Transverse colon (tissue), 4 donors: ENCODE measurements at places on chromosomes 12 and 14.
A peak's percentile ranks its signal among the peaks of the same experiment; 100 is the strongest.

DNA sequence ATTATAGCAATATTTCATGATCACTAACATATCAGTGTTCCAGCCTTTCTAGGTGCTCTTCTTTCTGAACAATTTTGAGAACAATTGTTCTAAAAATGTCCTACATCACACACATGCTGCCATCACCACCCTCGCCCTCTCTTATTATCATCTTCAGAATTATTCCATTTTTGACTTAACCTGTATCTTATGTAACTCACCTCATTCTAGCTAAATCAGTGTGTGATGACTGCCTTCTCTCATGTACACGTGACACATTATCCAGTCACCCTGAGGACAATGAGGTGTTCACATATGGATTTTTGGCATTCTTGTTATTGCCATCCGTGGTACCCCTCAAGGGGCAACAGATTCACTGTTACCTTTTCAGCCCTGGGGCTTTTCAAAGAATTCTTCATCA, 87.3 kb downstream of the RFX4 start:
- no peak overlapping the region for H3K27ac ChIP-seq
- H3K27me3 ChIP-seq: peaks cover 34% of the 10 kb centered on the region
- H3K4me3 ChIP-seq: no peak overlapping the region

- H3K27me3 ChIP-seq: no peaks in the 10 kb centered on the region
- no peaks in the 10 kb centered on the region for H3K36me3 ChIP-seq
- H3K27ac ChIP-seq: peak overlapping the region; percentile 64
- no peak overlapping the region for H3K4me3 ChIP-seq
- peaks cover 29% of the 10 kb centered on the region for H3K4me1 ChIP-seq
These were observed 134.3 kb downstream of the KICS2 start for GRCh38 chr12:64087761-64088160.

- H3K36me3 ChIP-seq: no peaks in the 10 kb centered on the region
- H3K4me3 ChIP-seq: no peak overlapping the region
- DNase-seq: no peak
- H3K27ac ChIP-seq: no peak overlapping the region
- H3K4me1 ChIP-seq: no peaks in the 10 kb centered on the region
These were observed 14.3 kb upstream of the MCRS1 start for GRCh38 chr12:49582201-49582600.

- H3K4me1 ChIP-seq: peaks cover 14% of the 10 kb centered on the region
- no peak overlapping the region for H3K27ac ChIP-seq
- H3K4me3 ChIP-seq: no peak overlapping the region
- H3K27me3 ChIP-seq: no peaks in the 10 kb centered on the region
- no peaks in the 10 kb centered on the region for H3K36me3 ChIP-seq
- DNase-seq: no peak
These were observed 132.6 kb downstream of the ITPR2 start for GRCh38 chr12:26700430-26700829.

GRCh38 chr14:88808359-88808758, 15.6 kb upstream of the EML5 start:
- H3K27me3 ChIP-seq: no peaks in the 10 kb centered on the region
- no peak overlapping the region for H3K27ac ChIP-seq
- DNase-seq: no peak
- H3K36me3 ChIP-seq: no peaks in the 10 kb centered on the region
- H3K4me1 ChIP-seq: no peaks in the 10 kb centered on the region
- no peak overlapping the region for H3K4me3 ChIP-seq

- DNase-seq: no peak
- H3K27me3 ChIP-seq: no peaks in the 10 kb centered on the region
- H3K36me3 ChIP-seq: no peaks in the 10 kb centered on the region
- no peak overlapping the region for H3K27ac ChIP-seq
- no peak overlapping the region for H3K4me3 ChIP-seq
- no peaks in the 10 kb centered on the region for H3K4me1 ChIP-seq
These were observed 7.8 kb downstream of the HIGD1C start for GRCh38 chr12:50960130-50960529.
